ENCODE measurements at places on chromosomes 5 and 9.

- DNase-seq, result peak; percentile 87
These were observed 40.0 kb downstream of the MARCHF6 start for GRCh38 chr5:10393491-10393890.

DNA sequence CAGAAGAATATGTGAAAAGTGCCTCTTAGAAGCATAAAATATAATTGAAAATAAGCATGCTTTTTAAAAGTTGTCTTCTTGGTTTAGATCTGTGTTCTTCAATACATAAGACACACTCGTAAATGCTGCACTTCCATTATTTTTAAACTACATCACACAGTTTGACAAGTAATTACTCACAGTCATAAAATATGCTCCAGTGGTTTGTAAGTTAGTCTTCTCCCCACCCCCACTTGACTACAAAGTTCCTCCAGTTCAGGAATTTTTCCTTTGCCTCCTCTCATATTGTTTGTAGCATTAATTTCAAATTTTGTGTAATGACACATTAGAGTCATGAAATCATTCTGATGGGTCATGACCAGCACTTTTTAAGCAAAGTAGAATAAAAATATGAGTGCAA lies 60.3 kb upstream of the PTGER4 start:
- DNase-seq, result no peak

- DNase-seq, result no peak
These were observed 124.3 kb downstream of the ARL15 start for GRCh38 chr5:54186108-54186507.

- peak; percentile 81 for DNase-seq
These were observed 59.4 kb upstream of the GNA14 start for GRCh38 chr9:77707383-77708063.

DNA sequence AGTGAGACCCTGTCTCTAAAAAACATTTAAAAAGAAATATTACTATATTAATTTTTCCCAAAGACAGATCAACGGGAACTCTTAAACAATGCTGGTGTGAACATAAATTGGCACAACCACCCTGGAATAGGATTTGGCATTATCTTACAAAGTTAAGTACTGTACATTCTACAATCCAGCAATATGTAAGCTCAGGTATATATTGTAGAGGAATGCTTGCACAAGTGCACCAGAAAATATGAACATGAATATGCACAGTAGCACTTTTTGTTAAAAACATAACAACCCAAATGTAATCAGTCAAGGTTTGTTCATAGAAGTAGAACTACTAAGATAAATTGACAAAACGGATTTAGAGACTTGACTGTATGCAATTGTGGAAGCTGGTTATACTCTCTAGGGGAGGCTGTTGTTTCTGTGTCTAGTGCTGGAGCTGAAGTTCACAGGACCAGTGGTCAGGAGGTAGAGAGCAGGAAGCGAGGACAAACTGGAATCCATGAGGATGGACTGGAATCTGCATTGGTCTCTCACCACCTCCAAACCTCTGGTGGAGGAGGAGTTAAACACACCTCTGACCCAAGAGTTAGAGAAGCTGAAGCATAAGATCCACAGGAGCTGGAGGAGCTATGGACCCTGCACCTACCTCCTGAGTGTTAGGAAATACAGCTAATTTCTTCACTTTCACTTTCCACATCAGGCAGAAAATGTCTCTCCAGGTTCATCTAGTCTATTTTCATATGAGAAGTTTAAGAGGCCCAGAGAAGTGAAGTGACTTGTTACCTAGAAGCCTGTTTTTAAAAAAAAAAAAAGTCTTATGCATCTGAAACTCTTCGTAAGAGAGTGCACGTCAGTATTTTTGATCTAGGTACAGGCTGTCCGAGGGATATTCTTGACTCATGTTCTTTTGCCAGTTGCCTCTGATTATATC lies 20.3 kb upstream of the RIC1 start:
- DNase-seq, result no peak

All from umbilical cord (tissue), 2 donors.